Prostate gland (tissue), 2 donors: ENCODE measurements at places on chromosomes 6 and 20. TPM values are rescaled to one million over a fixed set of nuclear protein-coding genes. Genes with fewer than 3 reads are reported as not detected.
A peak's percentile ranks its signal among the peaks of the same experiment; 100 is the strongest.

The IGF2R gene
- total RNA-seq = 91.3 TPM

DNA sequence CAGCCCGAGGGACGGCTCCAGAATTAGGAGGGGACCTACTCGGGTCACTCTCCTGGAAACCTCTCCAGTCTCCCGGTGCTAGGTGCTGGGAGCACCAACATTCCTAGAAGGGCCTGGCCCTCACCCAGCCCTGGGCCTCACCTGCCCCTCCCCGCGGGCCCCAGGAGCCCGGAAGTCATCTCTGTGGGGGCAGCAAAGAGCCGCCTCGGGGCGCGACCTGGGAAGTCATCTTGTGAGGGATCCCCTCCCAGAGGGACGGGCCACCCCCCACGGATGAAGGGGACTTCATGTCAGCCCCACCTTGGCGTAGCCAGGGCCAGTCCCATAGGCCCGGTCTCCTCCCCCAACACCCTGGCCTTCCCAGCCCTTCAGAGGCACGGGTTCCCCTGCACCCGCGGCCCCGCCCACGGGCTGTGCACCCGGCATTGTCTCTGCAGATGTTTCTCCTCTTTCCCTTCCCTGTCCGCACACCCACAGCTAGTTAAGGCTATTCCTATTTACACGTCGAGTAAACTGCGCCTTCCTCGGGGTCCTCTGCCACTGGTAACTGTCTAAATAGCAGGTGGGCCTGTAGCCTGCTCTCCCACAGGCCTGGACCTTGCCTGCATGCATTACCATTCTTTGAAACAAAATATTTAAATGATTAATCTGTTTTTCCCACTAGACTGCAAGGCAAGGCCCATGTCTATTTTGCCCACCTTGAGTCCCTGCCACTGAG, 896 bp upstream of the RNASET2 start:
- DNase-seq = peak; percentile 35

The RAB44 gene
- 0.45 TPM for total RNA-seq

DNA sequence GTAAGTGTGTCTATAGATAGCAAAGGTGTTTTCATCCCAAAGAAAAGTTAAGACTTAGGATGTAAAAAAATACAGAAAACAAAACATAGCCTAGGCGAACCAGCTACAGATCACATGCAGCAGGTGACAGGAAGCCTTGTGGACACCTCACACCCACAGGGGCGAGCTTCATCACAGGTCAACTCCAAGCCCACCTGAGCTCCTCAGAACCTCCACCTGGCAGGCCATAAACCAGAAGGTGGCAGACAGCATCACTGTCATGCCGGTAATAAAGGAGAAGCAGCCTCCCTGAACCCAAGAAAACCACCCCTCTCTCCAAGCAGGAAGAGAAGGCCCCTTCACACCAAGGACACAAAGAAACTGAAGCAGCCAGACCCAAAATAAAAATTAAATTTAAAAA, 1.0 kb downstream of the RALGAPA2 start:
- DNase-seq = peak; percentile 23

The TIAM2 gene
- 13.1 TPM for total RNA-seq

The FOXC1 gene
- total RNA-seq = 11.2 TPM

The ZC2HC1B gene
- 2.0 TPM for total RNA-seq

DNA sequence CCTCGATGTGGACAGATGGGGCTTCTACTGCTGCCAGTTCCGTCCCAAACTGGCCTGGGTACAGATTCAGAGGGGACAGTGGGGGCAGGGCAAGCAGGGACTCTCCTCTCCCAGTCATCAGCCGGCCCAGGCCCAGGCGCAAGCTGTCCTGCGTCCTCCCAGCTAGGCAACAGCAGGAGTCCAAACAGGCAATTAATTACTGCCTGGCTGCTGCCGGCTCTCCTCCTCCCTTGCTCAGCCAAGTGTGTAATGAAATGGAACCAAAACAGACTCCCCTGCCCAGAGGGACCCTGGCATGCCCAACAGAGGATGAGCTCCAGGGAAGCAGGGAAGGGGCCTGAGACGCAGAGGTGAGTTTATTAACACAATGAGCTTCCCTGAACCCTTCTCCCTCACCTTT, 17.8 kb upstream of the SLC32A1 start:
- DNase-seq = no peak

- DNase-seq = no peak
Measured at GRCh38 chr6:161618831-161619454, 345.1 kb upstream of the AGPAT4 start.

- DNase-seq = no peak
Measured at GRCh38 chr20:57849521-57850215, 139.9 kb upstream of the PMEPA1 start.

The L3MBTL3 gene
- 25.0 TPM for total RNA-seq

DNA sequence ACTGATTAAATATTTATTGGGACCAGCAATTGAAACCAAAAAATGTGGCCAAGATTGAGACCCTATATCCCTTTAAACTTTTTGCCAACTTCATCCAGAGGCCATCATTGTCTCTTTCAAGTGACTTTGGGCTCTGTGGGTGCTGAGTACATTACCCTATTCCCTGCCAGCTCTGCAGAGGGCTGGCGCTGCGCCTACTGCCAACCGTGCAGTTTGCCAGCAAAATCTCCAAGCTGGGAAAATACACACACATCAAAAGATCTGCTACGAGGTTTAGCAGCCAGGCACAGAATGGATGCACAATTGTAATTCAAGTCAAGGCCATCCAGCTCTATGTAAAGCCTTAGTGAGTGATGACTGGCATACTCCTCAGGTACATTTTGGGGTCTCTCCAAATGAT, 125.0 kb downstream of the CBLN4 start:
- no peak for DNase-seq

- no peak for DNase-seq
Measured at GRCh38 chr20:50762045-50762422, 30.7 kb downstream of the PARD6B start.

The SIRPB1 gene
- not detected for total RNA-seq

DNA sequence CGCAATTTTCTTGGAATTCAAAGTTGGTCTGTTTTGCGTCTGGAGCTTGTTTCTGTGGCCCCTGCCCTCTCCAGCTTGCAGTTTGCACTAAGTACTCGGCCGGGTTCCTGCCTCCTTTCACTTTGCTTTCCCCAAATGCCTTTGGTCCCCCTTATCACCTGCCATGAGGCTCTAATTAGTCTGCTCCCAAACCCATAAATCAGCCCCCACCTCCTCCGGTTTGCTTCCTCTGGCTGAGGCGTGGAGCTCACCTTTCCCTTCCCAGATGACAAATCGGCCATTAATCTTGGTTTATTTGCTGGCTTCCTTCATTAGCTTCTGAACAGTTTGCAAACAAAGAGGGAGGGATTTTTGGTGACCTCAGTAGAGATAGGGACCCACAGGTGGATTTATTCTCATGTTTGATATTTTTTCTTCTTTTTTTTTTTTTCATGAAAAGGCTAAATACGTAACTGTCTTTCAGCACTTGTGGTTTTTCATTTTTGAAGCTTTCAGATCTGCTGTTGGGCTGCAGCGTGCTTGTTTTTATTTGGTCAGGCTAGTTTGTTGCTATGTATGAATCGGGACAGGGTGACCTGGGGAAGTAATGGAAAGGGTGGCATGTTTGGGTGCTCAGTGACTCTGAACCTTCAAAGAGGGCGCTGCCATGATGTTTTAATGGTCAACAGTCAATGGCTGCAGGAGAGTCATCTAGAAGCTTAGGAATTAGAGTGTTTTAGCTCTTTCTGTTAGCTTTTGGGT, 121.7 kb upstream of the JAG1 start:
- DNase-seq = no peak

- DNase-seq = no peak
Measured at GRCh38 chr6:13038315-13038714, 290.0 kb downstream of the TBC1D7 start.

- DNase-seq = no peak
Measured at GRCh38 chr20:16066571-16066970, 506.7 kb downstream of the KIF16B start.

The CNBD2 gene
- 7.7 TPM for total RNA-seq

DNA sequence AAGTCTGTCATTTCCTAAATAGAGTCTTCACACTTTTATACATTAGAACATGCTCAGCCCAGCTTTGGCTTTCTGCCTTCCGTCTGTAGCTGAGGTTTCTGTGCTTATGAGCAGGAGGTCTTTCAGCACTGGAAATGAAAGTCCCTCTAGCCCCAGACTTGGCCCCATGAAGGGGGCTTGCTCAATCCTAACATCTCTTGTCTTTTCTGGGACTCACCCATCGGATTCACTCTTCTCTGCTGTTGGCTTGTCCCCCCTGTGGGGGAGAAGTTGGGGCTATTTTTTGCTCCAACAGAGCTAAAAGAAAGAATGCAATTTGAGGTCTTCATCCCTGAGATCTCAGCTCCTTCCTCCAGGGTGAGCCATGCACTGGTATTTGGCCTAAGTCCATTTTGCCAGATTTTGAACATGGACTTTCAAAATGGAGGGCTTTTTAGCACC, 177.7 kb downstream of the MRPL14 start:
- no peak for DNase-seq

DNA sequence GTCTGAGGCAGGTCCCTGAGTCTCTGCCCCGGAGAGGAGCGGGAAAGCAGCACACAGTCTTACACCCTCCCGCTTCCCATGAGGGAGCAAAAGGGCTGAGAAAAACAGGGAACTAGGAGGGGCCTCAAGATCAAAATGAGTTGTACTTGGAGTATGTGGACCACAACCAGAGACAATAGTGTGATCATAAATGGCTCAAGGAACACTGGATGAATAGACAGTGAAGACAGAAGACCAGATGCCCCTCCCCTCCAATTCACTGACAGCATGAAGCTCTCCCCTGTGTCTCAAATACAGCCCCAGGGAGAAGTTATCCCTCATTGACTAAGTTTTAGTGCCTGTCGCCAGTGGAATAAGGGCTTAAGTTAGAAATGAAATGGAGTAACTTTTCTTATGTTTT, 191.0 kb downstream of the TFAP2A start:
- no peak for DNase-seq

DNA sequence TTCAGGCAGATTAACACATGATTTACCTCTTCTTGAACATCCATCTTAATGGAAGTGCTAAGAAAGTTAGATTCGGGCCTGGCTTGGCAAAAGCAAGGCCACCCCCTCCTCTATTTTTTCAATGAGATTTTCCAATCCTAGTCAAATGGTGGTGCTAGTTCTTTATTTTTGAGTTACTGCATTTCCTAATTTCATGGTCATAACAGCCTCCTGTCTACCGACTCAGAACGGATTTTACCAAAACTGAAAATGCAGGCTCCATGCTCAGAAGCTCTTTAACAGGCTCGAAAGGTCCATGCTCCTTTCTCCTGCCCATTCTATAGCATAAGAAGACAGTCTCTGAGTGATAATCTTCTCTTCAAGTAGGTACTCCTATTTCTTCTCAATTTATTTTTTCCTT, 117.2 kb upstream of the ESR1 start:
- DNase-seq = no peak

The MTFR2 gene
- 1.1 TPM for total RNA-seq

The TUBE1 gene
- 36.8 TPM for total RNA-seq

- no peak for DNase-seq
Measured at GRCh38 chr6:20746024-20746423, 211.8 kb downstream of the CDKAL1 start.

DNA sequence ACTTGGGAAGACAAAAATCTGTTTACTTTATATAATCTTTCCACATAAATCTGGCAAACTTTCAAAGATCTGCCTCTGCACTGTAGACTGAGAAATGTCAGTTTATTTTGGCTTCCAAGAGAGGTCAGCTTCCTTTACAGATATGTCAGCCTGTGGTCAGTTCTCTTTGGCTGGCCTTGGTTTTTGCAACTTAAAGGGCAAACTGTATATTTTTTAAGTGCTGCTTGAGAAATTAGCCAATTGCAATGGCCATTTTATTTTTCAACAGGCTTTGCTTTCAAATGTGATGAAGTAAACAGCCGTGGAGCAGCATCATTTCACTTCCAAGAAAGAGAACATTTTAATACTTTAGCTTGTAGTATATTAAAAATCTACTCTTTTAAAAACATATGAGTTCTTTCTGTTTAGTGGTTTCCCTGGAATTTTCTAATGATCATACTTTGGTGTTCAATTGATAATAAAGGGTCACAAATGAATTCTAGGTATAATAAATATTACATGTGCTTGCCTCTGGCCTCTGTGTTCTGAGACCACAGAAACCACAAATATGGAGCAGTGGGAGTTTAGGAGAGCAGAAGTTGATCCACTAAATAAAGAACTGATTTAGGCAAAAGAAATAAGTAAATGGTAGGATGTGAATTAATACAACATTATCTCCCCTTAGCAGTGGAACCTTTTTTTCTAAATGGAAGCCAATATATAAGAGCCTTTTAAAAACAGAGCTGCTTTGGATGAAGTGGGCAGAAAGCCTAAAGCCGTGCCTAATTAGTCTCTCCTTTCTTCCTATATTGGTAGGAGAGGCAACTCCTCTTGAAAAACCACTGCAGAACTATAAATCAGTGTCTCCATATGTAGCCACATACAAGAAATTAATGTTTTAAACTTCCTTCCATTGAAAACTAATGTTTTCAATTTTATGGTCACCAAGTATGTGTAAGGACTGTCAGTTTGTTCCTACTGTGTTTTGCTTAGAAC, 16.2 kb downstream of the ADGRB3 start:
- no peak for DNase-seq

The SMLR1 gene
- 0.28 TPM for total RNA-seq

GRCh38 chr6:85470023-85470410, 20.1 kb downstream of the NT5E start:
- no peak for DNase-seq

The PLN gene
- total RNA-seq = 13.3 TPM

- peak; percentile 76 for DNase-seq
Measured at GRCh38 chr20:32474967-32475811, 109.9 kb downstream of the NOL4L start.

The PTCHD4 gene
- 1.0 TPM for total RNA-seq

DNA sequence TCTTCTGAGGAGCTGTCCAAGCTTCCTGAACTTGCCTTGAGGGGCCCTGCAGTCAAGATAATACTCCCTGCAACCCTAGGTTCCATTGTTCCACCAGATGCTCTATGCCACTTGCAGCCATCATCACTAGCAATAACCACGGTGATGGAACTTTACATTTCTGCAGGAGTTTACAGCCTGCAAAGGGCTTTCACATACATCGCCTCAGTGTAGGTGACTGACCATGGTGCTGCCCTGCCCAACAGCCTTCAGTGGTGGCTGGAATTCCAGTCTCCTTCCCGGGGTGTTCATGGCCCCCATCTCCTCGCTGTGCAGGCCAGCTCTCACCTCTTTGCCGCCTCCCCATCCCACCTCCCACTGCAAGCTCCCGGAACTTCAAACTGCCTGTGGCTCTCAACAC, 225.5 kb upstream of the ECI2 start:
- DNase-seq = no peak

GRCh38 chr6:70222439-70222749, 80.5 kb downstream of the COL9A1 start:
- no peak for DNase-seq

DNA sequence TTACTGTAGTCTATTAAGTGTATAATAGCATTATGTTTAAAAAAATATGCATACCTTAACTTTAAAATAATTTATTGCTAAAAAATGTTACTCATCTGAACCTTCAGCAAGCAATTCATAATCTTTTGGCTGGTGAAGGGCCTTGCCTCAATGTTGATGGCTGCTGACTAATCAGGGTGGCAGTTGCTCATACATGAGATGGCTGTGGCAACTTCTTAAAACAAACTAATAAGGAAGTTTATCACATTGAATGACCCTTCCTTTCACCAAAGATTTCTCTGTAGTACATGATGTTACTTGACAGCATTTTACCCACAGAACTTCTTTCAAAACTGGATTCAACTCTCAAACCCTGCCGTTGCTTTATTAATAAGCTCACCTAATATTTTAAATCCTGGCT, 84.0 kb downstream of the TASP1 start:
- DNase-seq = no peak

The BHLHE23 gene
- 4.0 TPM for total RNA-seq
